ENCODE measurements at places on chromosomes 5 and 9.

DNA sequence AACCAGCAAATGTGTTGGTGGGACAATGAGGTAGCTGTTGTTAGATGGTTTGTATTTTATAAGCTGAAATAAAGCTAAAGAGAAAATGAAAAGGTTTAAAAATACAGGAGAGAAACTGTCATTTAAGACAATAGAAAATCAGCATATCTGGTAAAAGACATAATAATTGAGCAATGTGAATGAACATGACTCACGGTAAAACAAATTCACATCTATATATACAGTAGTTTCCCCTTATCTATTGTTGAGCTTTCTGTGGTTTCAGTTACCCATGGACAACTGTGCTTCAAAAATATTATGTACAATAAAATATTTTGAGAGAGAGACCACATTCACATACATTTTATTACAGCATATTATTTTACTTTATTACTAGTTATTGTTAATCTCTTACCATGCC lies 1649.8 kb downstream of the EFNA5 start:
- DNase-seq, result no peak

GRCh38 chr9:93094658-93095204 lies 1.3 kb upstream of the CARD19 start:
- no peak for DNase-seq

GRCh38 chr9:33186457-33187168 lies 19.5 kb upstream of the B4GALT1 start:
- DNase-seq, result no peak

DNA sequence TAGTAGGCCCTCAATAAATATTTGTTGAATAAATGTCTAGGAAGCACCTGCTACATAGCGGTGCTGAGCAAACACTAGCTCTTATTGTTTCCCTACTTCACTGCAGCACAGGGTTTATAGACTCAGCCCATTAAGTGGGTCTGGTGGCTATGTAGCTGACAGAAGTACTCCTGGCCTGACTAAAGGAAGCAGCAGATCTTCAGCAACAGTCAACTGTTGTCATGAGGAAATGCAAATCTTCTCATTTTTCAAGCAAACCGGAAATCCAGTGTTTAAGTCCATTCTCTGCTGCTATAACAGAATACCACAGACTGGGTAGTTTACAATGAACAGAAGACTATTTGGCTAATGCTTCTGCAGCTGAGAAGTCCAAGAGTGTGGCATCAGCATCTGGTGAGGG lies 2.8 kb upstream of the TEX10 start:
- DNase-seq, result no peak

DNA sequence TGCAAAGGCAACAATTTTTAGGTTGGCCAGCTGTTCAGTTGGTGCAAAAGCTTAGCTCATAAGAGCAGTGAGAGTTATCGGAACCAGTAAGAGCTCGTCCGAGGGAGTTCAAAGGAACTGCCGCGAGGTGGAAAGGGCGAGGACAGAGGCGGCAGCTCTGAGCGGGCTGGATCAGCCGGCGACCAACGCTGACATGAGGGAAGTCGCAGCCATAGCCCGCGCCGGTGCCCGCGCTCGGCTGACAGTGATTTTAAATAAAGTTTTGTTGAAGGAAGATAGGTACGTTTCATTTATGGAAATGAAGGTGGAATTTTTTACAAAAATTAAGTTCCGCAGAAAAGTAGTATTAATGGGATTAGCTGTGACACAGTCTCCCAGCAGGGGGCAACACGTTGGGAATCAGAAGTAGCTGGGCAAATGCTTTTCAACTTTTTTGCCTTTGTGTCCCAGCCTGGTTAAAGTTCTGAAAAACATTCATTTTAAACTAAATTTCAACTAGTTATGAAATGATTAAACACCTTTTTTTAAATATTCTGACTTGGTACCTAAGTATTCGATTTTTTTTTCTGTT lies 43.2 kb downstream of the FBXO4 start:
- no peak for DNase-seq

DNA sequence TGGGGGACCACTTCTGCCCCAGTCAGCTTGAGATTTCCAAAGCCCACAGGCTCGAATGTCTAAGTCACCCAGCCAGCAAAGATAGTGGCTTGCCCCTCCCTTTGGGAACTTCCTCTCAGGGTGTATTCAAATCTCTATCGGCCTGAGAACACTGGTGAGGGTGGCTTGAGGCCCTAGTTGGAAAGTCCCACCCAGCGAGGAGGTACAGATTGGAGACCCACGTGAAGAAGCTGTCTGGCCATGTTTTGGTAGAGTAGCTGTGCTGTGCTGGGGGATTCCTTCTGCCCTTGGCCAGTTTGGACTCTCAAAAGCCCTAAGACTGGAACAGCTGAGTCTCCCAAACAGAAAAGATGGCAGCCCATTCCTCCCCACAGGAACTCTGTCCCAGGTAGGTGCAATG lies 172.7 kb upstream of the RIOK2 start:
- DNase-seq, result no peak

GRCh38 chr9:129052592-129052991 lies 16.2 kb downstream of the MIGA2 start:
- no peak for DNase-seq

GRCh38 chr5:79193643-79194042 lies 42.3 kb upstream of the JMY start:
- no peak for DNase-seq

DNA sequence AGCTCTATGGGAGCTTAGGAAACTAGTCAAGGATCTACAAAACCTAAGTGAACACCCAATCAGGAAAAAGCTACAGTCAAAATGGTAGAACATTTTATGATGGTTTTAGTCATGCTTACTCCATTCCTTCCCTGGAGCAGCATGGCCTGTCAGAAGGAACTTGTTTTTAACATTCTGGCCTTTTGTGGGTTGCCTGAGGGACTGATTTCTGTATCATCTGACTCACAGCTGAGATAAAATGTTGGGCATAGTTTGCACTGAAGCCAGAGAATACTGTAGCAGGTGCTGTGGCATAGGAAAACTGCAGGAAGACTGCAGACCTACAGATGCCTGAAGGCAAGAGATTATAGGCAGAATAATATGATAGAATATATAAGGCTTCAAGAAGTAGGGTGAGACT lies 719.6 kb upstream of the GRAMD2B start:
- DNase-seq, result no peak

GRCh38 chr9:5140151-5140550 lies 45.3 kb downstream of the INSL6 start:
- DNase-seq, result no peak

- no peak for DNase-seq
Measured at GRCh38 chr9:116298878-116299391, 145.3 kb downstream of the PAPPA start.

DNA sequence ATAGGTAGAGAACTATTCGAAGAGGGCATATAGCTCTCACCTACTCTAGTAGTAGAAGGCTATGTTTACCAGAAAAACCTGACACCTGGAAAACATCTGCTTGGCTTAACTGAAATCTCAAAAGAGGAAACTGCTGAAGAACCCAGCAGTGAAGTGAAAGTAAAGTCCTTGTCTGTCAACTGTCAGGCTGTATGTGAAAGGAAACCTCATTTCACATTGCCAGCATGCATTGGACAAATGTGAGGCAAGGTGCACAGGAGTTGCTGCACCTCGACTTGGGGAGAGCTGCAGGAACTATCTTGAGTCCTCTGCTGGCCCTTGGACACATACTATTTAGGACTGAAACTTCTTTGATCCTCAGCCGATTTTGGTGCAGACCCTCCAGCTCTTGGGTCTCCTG lies 53.3 kb downstream of the NREP start:
- DNase-seq, result no peak

GRCh38 chr9:135588886-135589595 lies 27.5 kb downstream of the PAEP start:
- DNase-seq, result no peak

GRCh38 chr9:11779971-11780370 lies 913.2 kb upstream of the TYRP1 start:
- DNase-seq, result no peak

- no peak for DNase-seq
Measured at GRCh38 chr9:87236546-87236945, 261.1 kb upstream of the DAPK1 start.

GRCh38 chr5:107813559-107813958 lies 142.8 kb upstream of the EFNA5 start:
- no peak for DNase-seq

DNA sequence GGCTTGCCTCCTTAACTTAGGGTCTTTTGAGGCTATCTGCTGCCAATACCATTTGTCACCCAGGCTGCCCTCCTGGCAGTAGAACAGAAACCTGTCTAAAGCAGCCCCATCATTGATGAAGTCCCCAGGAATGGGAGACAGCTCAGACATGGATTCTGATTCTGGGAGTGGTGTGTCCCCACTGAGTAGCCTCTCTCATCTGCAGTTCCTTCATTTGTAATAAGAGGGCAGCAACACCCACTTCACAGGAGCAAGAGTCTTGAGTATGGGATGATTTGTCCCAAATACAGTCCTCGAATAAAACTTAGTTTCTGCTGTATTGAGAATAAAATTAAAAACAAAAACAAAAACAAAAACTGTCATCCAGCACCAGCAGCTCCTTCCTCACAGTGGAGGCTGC lies 167.6 kb downstream of the ASTN2 start:
- no peak for DNase-seq

DNA sequence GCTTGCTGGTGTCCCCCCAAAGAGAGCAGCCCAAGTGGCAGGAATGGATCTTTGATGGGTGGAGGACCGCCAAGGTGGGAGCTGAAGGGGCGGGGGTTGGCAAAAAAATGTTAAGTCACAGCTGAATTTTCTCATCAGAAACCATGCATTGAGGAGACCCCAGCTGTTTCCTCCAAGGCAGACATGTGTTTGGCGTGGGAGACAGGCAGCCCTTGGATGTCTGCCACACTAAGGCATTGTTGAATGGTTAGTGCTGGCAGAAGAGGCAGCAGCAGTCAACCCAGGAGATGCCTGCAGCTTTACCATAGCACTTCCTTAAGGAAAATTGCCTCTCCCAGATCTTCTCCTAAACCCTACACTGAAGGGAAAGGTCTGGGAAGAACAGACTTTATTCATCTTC lies 394.9 kb upstream of the CD180 start:
- DNase-seq, result no peak

DNA sequence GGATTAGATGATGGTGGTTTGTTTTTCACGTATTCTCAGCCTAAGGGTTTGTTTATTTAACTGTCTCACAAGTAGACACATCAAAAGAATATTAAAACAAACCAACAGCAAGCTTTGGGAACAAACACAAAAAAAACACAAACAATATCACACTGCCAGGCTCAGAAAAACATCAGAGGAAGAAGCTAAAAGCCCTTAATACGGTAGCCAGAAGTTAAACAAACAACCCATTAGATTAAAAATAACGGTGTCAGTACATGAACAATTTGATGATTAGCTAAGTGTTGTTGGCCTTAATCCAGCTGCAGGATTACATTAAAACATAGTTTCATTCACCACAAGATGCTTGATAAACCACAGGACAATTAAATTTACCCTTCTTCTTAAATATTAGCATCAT lies 15.9 kb upstream of the DMRT2 start:
- no peak for DNase-seq

DNA sequence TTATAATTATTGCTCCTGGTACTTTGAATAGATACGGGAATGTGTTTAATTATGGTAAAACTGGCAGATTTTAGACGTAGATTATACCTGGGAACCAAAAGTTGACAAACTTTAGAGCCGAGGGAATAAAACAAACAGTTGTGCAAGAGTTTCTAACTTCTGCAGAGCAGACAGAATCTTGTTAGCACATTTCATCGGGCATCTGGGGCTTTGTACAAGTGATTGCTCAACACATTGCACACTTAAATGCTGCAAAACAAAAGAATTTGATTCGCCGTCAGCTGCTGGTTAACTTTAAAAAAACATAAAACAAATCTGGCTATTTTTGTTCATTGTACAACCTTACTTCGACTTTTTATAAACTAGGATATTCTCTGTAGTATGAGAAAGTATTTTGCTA lies 398.1 kb downstream of the MAN2A1 start:
- no peak for DNase-seq

DNA sequence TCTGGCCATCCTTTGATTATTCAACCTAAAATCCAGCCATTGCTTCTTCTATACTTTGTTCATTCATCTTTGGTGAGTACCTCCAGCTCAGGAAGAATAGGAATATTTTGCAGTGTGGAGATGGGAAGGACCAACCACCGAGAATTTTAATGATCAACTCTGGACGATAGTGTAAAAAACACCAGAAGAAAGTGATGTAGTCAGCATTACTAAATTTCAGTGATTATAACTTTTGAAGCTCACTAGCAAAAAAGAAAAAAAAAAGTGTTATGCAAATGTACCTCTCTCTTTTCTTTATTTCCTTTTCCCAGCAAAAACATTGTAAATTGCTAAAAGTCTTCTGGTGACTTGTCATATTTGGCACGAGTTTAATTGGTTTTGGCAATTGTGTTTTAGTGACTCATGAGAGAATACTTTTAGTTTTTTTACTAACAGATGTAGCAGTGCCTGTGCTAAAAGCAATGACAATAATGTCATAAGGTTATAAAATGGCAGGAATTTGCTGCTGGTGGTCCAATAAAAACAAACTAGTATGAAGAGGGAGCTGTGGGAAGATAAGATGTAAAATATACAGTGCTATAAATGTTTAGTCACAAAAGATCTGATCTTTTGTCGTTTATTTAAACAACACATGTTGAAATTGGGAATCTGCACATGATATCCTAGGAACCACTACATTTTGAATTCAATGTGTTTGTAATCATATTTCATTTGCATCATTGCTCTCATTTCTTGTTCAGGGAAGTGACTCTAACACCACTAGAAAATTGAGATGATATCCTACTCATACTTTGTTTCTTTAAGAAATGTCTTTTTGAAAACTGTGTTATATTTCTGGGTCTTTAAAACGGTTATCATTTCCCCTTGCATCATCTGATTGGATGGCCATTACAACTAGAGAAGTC lies 81.3 kb upstream of the ERCC6L2 start:
- no peak for DNase-seq
